Astrocyte (in vitro differentiated cells and primary cell): ENCODE measurements at places on chromosomes 6 and 20. TPM values are rescaled to one million over a fixed set of nuclear protein-coding genes. Genes with fewer than 3 reads are reported as not detected.

The FAM217A gene
- not detected in 2 replicates for total RNA-seq

The MEI4 gene
- total RNA-seq, result 0.54 and 0.58 TPM in 2 replicates

The NHSL1 gene
- 28.7 and 33.5 TPM in 2 replicates for total RNA-seq

The SOBP gene
- total RNA-seq, result 4.7 and 7.6 TPM in 2 replicates

The DNPH1 gene
- total RNA-seq, result 15.1 and 17.6 TPM in 2 replicates

The RPRD1B gene
- 20.7 and 21.6 TPM in 2 replicates for total RNA-seq

The SLC2A10 gene
- 12.7 and 16.1 TPM in 2 replicates for total RNA-seq
